ENCODE measurements at places on chromosomes 12 and 14.

- no peak for DNase-seq
Observed at GRCh38 chr14:87643005-87643404, 350.0 kb downstream of the GALC start.

- DNase-seq = no peak
Observed at GRCh38 chr14:77369285-77369684, 7.6 kb downstream of the TMED8 start.

DNA sequence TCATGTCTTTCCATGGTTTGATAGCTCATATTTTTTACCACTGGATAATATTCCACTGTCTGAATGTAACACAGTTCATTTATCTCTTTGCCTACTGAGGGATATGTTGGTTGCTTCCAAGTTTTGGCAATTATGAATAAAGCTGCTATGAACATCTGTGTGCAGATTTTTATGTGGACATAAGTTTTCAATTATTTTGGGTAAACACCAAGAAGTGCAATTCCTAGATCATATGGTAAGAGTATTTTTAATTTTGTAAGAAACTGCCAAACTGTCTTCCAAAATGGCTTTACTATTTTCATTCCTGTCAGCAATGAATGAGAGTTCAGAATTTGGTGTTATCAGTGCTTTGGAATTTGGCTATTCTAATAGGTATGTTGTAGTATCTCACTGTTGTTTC is 43.7 kb upstream of the SLC35F4 start:
- DNase-seq = no peak

DNA sequence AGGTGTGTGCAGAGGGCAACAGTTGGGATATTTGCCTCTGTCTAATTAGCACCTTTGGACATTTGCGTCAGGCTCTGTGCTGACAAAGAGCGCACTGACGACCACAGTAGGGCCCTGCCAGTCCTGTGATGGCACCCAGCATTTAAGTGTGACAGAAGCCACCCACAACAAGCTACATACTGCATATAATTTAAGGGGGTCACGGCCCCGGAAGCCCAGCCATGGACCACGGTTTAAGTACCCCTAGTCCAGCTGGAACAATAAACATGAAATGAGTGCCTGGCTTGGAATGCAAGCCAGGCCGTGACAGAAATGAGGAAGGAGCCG is 16.8 kb upstream of the DYNC1H1 start:
- no peak for DNase-seq

- no peak for DNase-seq
Observed at GRCh38 chr12:38689195-38689594, 216.2 kb downstream of the CPNE8 start.

- DNase-seq = no peak
Observed at GRCh38 chr12:14171106-14171505, 189.7 kb upstream of the GRIN2B start.

DNA sequence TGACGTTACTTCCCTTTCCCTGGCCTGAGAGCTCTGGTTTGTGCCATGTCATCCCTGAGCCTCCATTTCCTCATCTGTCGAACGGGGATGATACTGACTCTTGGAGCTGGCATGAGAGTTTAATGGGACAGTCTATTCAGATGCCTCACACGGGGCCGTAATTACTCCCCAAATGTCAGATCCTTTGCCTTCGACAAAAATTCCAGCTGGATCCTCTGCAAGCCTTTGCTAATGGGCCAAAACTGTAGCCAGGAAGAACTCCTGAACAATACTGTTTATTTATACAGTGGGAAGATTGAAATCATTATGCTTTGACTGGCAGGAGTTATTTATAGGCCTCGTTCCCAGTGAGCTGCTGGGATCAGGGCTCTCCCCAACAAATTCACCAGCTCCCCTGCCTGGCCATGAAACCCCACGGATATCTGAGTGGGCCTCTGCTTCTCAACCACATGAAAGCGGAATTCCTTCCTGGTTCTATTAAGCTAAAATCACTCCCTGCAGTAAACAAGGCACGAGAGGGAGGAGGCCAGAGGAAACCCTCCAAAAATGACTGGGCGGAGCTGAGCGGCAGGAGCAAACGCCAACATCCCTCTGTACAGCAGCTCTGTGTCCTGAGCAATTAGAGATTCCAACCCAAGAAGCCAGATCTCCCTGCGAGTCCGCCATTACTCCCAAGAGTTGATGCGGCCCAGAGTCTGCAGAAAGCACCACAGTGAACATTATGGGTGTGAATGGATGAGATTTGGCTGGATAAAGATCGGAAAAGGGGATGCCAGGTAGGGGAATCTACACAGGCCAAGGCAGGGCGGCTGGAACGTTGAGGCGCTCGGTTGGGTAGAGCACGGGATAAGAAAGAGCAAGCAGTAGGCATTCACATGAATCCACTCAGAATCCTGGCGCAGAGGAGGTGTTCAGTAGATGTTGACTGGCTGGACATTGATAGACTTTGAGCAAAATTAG is 326.1 kb downstream of the BCL11B start:
- no peak for DNase-seq

- DNase-seq = no peak
Observed at GRCh38 chr12:21294176-21294575, 40.5 kb downstream of the SLCO1A2 start.

DNA sequence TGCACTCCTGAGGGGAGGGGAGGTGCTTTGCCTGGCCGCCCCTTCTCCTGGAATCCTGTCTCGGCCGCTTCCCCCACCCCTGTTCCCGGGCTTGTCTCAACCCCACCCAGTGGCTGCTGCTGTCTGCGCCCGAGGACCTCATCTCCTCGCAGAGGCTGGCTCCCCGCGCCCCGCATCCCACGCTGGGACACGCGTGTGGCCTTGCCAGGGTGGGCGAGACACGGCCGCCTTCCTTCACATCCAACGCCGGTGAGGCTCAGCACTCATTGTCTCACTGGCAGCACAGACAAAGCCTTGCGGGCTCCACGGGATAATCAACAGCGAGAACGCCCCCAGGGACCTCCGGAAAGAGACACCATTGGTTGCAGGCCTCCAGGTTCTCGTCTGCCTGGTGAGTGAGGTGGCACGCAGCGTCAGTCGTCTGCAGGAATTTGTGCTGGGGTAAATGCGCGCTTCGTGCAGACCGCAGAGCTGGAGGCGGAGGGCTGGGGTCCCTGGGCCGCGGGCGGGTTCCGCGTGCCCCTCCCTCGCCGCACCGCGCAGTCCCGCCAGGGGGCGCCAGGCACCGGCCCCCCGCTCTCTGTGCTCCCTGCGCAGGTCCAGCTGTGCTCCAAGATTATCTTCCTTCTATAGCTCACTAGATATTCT is 26.8 kb downstream of the CCDC177 start:
- DNase-seq = no peak

GRCh38 chr12:53538209-53538689 is 31.0 kb upstream of the NPFF start:
- peak; percentile 63 for DNase-seq

DNA sequence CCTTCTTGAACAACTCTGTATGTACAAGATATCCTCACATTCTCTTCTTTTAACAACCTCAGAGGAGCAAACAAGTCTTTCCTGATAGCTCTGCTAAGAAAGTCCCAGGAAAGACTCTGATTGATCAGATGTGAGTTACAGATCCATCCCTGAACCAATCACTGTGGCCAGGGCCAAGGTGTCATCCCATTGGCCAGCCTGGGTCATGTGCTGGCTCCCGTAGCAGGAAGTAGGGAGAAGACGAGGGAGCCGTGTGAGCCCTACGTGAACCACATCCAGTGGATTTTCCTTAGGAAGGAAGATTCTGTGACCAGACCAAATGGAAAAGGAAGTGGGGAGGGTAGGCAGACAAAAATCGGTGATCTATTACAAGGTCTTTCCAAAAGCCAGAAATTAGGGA is 5.6 kb downstream of the P2RX7 start:
- DNase-seq = no peak

DNA sequence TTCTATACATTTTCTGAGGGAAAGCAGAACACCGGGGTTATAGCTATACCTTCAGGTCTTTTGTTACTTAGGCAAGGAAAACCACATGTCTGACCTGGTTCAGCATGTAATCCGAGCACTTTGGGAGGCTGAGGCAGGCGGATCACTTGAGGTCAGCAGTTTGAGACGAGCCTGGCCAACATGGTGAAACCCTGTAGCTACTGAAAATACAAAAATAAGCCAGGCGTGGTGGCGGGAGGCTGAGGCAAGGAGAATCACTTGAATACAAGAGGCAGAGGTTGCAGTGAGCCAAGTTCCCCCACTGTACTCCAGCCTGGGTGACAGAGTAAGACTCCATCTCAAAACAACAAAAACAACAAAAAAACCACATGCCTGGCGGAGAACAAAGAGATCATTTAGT is 177.6 kb downstream of the ACSS3 start:
- DNase-seq = no peak

GRCh38 chr14:75542588-75543091 is 20.4 kb downstream of the BATF start:
- no peak for DNase-seq

- DNase-seq = no peak
Observed at GRCh38 chr12:94191023-94191422, 42.6 kb downstream of the PLXNC1 start.

DNA sequence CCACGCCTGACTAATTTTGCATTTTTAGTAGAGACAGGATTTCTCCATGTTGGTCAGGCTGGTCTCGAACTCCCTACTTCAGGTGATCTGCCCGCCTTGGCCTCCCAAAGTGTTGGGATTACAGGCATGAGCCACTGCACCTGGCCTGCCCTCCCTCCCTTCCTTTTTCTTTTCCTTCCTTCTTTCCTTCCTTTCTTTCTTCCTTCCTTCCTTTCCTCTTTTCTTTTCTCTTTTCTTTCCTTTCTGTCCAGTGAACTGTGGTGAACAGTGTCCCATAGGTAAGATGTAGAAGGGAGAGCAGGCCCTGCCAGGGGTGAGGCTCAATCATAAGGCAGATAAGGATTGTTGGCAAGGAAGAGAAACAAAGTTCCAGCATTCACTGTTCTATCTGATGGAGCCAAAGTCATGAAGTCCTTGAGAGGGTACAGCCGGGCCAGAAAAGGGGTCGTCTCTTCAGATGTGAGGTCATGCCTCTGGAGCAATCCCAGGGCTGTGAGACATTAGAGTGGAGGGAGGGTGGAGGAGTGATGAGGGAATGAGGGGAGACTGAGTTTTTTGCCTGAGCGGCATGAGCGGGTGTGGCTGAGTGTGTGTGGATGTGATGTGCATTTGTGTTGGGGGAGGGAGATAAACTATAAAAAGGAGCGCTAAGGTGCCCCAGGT is 4.2 kb upstream of the MLF2 start:
- DNase-seq = no peak

GRCh38 chr12:1418144-1418543 is 176.2 kb downstream of the FBXL14 start:
- DNase-seq = no peak
